ENCODE measurements at places on chromosomes 7 and 10. TPM values are rescaled to one million over a fixed set of nuclear protein-coding genes. Genes with fewer than 3 reads are reported as not detected.

The WDR37 gene
- total RNA-seq = 11.6 TPM

The FAM25A gene
- total RNA-seq = not detected

The ASZ1 gene
- total RNA-seq = not detected

The CALML3 gene
- total RNA-seq = not detected

The CYP3A5 gene
- not detected for total RNA-seq

The SPDYE8 gene
- total RNA-seq = not detected

The PRLHR gene
- not detected for total RNA-seq

The CLDN15 gene
- total RNA-seq = 4.6 TPM

The PTPN20 gene
- total RNA-seq = not detected

The ZNF488 gene
- total RNA-seq = not detected

GRCh38 chr7:19317461-19317860 lies 172.2 kb upstream of the FERD3L start:
- no peak for DNase-seq
- H3K27ac ChIP-seq = no peak overlapping the region
- H3K4me3 ChIP-seq = no peak overlapping the region
- H3K36me3 ChIP-seq = no peaks in the 10 kb centered on the region

DNA sequence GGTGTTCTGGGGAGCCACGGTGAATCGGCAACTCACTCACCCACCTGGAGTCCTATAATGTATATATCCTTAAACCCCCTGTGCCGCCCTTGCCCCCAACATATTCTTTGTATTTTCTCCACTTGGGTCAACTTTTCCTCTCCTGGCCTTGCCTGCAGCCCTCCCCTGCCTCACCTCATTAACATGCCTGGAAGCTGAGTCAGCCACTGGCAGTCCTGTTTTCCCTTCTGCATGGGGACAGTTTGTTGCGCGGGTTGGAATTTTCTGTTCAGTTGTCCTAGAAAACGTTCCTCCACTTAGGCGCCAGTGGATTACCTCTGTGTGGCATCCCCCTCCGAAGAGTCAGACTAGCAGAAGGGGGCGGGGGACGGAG lies 97.4 kb downstream of the C10orf105 start:
- H3K36me3 ChIP-seq = no peaks in the 10 kb centered on the region
- H3K4me3 ChIP-seq = no peak overlapping the region
- no peaks in the 10 kb centered on the region for H3K27me3 ChIP-seq
- peak; percentile 53 for DNase-seq

- H3K4me1 ChIP-seq = peaks cover 8% of the 10 kb centered on the region
- peaks cover 68% of the 10 kb centered on the region for H3K27me3 ChIP-seq
- peak overlapping the region; percentile 52 for H3K4me3 ChIP-seq
- no peak for DNase-seq
Measured at GRCh38 chr7:88760136-88760515, 626 bp downstream of the ZNF804B start.

DNA sequence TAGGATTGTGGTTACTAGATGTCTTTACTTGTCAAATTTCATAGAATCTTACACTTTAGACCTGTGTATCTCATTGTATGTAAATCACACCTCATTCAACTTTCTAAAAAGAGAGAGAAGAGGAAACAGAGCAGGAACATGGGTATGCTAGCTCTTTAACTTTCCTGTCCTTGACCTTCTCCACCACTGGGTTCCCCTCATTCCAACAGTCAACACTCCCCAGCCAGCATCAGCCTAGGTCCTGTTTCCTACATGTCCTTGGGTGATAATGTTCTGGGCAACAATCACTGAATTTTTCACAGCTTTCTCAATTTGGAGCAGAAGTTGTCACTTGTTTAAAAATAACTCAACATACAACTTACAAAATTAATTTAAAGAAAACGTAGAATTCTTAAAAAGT lies 9.2 kb upstream of the UNC5B start:
- H3K4me3 ChIP-seq = no peak overlapping the region
- H3K27me3 ChIP-seq = no peaks in the 10 kb centered on the region
- no peak overlapping the region for H3K27ac ChIP-seq
- no peaks in the 10 kb centered on the region for H3K36me3 ChIP-seq
- H3K4me1 ChIP-seq = peaks cover 13% of the 10 kb centered on the region

DNA sequence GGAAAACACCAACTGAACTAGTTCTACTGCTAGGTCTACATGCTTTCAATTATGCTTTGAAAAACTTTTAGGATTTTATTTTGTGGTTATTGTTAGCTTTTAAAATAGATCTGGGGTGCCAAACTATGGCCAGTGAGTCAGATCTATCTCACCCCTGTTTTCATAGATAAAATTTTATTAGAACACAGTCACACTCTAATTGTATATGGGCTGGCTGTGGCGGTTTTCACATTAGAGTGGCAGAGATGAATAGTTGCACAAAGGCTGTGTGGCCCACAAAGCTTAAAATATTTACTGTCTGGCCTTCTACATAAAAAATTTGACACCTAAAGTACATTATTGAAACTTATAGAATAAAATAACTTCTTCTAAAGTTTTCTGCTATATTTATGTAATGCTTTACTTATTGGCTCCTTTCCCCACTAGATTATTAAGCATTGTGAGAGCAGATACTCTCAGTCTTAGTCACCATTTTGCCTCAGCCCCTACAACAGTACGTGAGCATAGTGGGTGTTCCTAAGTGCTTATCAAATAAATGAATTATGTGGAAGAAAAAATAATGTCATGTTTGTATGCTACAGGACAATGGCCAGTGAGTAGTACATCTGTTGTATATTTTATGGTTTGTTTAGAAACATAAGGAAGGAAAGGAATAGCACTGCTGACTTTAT lies 5.4 kb upstream of the SUV39H2 start:
- H3K36me3 ChIP-seq = peaks cover 13% of the 10 kb centered on the region
- DNase-seq = no peak
- H3K4me3 ChIP-seq = no peak overlapping the region
- H3K27ac ChIP-seq = no peak overlapping the region

DNA sequence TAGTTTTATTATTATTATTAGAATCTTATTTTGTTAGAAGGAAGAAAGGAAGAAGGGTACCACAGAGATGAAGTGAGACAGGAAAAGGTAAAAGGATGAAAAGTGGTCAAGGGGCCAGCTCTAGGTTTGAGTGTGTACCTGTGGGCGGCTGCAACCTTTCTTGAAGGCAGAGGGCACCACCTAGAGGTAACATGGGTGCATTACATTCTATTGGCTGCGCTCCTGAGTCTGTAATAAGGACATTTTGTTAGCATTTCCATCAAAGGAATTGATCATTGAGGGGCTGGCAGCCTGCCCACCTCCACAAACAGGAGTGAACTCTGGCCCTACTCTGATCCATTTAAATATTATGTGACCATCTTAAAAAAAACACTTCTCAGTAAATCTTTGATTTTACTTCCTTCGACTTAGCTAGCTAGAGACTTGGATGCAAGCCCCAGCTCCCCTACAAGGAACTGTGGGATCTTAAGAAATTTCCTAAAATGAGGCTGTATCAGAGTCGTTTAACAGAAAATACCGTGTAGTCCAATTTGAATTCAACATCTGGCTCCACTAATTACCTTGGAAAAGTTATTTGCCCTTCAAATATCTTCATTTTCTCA lies 610.4 kb downstream of the IPMK start:
- no peak overlapping the region for H3K27ac ChIP-seq
- no peaks in the 10 kb centered on the region for H3K36me3 ChIP-seq
- H3K27me3 ChIP-seq = no peaks in the 10 kb centered on the region
- H3K4me1 ChIP-seq = no peaks in the 10 kb centered on the region
- peak; percentile 78 for DNase-seq

GRCh38 chr7:80302636-80303035 lies 168.0 kb downstream of the GNAI1 start:
- no peak for DNase-seq
- H3K36me3 ChIP-seq = no peaks in the 10 kb centered on the region
- no peak overlapping the region for H3K4me3 ChIP-seq

GRCh38 chr7:69800495-69800894 lies 202.2 kb downstream of the AUTS2 start:
- no peak overlapping the region for H3K27ac ChIP-seq
- H3K4me3 ChIP-seq = no peak overlapping the region
- no peak for DNase-seq

DNA sequence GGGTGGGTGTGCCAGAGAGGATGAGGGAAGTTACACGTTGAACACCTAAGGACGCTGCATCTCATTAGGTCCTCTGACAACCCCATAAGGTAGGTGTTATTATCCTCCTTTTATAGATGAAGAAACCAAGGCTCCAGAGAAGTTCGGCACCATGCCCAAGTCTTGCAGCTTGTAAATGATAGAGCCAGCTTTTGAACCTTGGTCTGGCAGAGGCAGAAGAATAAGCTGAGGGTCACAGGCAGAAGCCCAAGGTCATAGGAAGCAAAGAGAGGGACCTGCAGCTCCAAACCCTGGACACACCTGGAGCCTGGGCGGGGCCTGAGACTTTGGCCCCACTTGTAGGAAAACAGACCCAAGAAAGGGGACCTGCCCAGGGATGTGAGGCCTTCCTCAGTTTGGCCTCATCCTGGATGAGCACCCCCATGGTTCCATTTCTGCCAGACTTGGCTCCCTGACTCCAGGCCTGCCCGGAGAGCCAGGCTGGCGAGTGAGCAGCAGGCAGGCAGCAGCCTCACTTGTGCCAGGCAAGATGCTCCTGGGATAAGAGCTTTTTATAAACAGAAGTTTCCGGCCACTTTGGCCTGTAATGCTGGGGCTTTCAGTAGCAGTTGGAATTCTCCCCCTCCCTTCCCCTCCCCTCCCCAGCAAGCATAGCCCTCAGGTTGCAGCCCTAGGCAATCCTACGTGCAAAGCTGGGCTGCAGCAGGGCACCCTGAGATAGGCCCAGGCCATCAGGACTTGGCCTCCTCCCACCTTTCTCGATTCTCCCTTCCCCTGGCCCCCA lies 2.4 kb downstream of the KCNH2 start:
- H3K36me3 ChIP-seq = no peaks in the 10 kb centered on the region
- H3K27ac ChIP-seq = no peak overlapping the region
- H3K4me1 ChIP-seq = peaks cover 61% of the 10 kb centered on the region
- DNase-seq = no peak
- peaks cover 47% of the 10 kb centered on the region for H3K27me3 ChIP-seq
- H3K4me3 ChIP-seq = peak overlapping the region; percentile 71

GRCh38 chr10:106991091-106991490 lies 173.4 kb downstream of the SORCS1 start:
- H3K4me3 ChIP-seq = no peak overlapping the region
- H3K27me3 ChIP-seq = no peaks in the 10 kb centered on the region
- no peak for DNase-seq

GRCh38 chr10:91856637-91857036 lies 52.6 kb downstream of the FGFBP3 start:
- no peaks in the 10 kb centered on the region for H3K4me1 ChIP-seq
- DNase-seq = peak; percentile 22
- H3K27me3 ChIP-seq = no peaks in the 10 kb centered on the region
- no peak overlapping the region for H3K4me3 ChIP-seq
- no peak overlapping the region for H3K27ac ChIP-seq

GRCh38 chr10:43083764-43084163 lies 6.9 kb downstream of the RET start:
- DNase-seq = no peak
- no peaks in the 10 kb centered on the region for H3K36me3 ChIP-seq
- no peak overlapping the region for H3K27ac ChIP-seq
- peaks cover 10% of the 10 kb centered on the region for H3K27me3 ChIP-seq

DNA sequence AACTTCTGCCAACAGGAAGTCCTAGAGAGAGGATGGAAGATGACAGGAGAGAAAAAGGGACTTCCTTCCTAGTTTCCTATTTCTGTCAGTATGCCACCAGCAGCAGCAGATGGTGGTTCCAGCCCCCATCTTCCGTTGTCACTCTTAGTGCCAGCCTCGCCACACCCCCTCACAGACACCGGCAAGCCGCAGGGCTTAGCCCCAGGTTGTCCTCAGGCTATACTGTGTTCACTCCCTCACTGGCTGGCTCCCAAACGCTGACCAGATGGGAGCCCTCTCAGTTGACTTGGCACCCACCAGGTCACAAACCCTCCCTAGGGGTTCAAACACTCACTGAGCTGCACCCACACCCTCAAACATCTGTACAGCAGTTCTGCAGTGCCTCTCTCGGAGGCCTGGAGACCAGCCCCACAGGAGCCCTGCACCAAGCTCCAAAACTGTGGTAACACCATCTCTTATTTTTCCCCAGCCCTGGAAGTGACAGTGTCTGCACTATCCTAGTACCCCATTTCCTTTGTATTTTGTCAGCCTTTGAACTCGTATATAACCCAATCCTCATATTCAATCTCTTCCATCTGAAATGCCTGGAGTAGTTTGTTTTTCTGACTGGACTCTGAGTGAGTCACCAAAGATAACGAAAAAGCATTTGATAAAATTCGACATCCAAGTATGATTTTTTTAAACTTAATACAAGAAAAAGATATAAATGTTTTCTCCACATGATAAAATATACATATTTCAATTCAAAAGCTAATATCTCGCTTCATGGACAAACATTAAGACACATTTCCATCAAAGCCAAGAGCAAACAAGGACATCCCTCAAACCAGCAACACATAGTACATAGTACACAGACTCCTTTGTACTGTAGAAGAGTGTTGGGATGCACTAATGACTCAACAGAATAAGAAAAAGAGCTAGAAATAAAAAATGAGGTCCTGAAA lies 34.5 kb downstream of the SMURF1 start:
- no peak overlapping the region for H3K4me3 ChIP-seq
- H3K27ac ChIP-seq = no peak overlapping the region
- DNase-seq = no peak
- peaks cover 25% of the 10 kb centered on the region for H3K4me1 ChIP-seq
- peaks cover 6% of the 10 kb centered on the region for H3K36me3 ChIP-seq
